ENCODE measurements at places on chromosomes 16 and 17.

DNA sequence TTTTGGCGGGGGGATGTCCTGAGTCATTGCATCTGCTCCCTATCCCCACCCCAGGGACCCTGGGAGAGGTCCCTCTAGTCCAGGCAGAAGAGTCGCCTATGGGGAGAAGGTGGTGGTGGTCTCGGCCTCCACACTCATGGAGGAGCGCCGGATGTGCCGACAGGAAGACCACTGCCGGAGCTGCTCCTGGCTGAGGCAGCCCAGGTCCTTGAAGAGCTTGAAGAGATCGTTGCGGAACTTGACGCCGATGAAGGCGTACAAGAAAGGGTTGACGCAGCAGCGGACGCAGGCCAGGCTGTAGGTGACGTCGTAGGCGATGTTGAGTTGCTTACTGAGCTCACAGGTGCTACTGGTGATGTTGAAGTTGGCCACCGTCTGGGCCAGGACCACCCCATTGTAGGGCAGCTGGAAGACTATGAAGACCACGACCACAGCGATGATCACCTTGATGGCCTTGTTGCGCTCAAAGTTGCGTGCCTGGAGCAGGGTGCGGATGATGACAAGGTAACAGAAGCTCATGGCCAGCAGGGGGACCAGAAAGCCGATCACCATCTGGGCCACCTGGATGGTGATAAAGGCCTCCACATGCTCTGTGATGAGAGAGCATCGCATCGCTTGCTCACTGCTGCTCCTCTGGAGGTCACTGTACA, 10.5 kb downstream of the CCR7 start:
- DNase-seq: no peak

GRCh38 chr16:4392382-4393239, 21.0 kb downstream of the VASN start:
- DNase-seq: no peak

DNA sequence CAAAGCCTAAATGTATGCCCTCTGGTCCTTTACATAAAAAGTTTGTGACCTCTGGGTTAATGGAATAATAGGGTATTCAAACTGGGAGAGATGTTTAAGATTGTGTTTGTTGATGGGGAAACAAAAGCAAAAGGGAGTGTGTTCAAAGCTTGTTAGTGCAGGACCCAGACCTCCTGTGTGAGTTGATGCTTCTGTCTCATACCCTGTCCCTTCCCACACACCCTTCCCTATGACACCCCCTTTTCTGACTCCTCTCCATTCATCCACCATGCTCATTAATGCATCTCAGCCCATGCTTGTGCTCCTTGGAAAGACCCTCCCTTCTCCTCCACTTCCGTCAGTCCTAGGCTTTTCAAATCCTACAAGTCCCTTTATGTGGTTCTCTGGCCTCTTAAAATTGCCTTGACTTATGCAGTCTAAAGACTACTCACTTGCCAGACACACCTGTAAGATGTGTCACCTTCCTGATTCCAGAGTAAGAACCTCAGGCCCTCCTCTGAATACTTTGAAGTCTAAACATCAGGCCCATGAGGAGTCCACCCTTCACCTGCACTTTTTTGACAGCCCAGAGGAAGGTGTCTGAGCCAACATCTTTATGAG, 128.0 kb upstream of the CACNG5 start:
- no peak for DNase-seq

- DNase-seq: no peak
These were observed 723 bp downstream of the NTHL1 start for GRCh38 chr16:2046893-2047329.

GRCh38 chr17:69430488-69430887, 16.0 kb downstream of the MAP2K6 start:
- no peak for DNase-seq

- DNase-seq: no peak
These were observed 96.7 kb downstream of the SOCS1 start for GRCh38 chr16:11159282-11159681.

DNA sequence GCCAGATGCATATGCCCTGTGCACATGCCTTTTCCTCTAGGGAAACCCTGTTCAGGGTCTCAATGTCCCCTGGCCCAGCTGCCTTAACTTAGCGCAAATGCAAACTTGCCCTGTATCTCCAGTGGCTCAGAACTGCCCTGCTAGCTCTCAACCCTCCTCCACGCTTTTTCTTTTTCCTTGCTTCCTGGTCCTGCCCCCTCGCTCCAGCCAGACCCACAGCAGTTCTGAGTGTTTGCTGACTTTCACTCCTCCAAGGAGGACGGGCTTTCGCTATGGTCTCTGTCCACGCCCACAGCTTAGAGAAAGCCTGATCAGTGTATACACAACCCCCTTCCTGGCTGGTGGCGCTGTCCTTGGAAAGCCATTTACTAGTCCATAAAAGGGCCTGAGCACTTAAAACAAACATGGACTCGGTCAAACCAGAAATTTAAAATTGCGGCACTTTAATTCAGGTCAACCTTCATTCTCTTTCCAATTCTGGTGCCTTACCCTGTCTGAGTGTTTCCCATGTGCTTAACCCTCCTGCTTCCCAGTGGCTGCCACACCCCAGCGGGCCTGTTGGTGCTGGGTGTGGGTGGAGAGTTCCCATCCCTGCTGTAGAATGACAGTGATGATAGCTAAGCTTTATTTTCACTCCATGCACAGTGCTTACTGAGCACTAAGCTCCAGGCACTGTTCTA, 15.6 kb upstream of the TMEM98 start:
- DNase-seq: no peak

GRCh38 chr16:1572673-1573072, 39.2 kb downstream of the IFT140 start:
- DNase-seq: no peak

DNA sequence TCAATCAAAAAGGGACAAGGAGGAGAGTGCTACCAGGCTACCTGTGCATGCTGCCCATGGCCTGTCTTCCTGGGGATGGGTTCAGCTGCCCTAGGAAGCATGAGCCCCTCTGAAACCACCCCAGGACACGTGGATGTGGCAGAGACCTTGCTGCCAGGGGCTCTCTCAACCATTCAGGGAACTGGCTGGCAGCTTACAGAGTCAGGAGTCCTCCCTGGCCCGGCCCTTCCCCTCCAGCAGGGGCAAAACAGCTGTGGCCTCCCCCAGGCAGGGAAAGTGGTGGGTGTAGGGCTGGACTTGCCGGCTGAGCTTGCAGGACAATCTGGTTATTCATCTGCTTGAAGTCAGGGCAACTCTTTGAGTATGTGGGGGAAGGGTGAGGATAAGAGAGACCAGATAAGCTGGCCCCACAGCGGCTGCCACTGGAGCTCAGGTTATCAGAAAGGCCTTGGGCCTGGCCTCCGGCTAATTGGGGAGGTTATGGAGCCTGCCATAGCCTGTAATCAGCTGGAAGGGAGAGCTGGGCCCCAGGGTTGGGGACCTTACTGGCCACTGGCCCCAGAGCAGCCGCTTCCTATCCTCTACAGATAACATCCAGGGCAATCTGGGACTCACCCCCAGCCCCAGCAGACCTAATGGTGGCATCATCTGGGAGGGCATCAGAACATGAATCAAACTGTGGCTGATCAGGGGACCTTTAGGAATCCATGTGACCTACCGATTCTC, 5.6 kb upstream of the TBX2 start:
- DNase-seq: no peak

DNA sequence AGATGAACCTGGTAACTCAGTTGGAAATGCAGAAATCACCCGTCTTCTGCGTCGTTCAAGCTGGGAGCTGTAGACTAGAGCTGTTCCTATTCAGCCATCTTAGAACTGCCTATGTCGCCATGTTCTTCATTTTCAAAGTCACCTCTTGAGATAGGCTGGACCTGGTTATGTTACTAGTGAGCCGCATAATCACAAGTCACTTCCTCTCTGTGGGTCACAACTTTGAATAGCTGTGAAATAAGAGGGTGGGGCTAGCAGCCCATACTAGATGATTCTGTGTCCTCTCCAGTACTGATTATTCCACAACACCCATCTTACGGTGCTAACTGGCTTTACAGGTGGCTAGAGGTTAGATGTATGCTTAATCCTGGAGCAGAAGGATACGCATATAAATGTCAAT, 74.2 kb downstream of the VPS53 start:
- DNase-seq: no peak

DNA sequence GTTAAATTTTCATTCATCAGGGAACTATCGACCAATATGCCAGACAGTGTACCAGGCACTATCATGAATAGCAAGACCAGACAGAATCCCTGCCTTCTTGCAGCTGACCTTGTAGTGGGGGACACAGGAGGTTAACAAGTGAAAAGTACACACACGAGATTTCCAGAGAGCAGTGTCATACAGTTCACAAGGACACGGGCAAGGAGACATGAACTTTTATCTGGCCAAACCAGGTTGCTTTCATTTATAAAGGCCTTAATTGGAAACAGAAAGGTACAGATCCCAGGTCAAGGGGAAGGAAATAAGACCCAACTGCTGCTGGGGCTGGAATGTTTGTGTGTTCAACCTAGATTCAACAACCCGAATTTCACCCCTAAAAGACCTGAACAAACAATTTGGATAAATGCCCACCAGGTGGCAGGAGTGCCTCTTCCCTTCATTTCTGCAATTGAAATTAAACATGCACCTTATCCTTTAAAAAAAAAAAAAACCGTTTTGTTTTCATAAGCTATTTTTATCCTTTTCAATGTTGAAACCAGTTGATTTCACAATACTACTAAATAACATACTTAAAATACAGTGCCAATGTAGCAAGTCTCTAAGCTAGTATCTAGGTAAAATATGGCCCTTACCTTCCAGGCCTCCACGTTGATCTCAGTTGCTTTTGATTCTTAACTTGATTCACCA, 65.9 kb downstream of the EMP2 start:
- DNase-seq: no peak

DNA sequence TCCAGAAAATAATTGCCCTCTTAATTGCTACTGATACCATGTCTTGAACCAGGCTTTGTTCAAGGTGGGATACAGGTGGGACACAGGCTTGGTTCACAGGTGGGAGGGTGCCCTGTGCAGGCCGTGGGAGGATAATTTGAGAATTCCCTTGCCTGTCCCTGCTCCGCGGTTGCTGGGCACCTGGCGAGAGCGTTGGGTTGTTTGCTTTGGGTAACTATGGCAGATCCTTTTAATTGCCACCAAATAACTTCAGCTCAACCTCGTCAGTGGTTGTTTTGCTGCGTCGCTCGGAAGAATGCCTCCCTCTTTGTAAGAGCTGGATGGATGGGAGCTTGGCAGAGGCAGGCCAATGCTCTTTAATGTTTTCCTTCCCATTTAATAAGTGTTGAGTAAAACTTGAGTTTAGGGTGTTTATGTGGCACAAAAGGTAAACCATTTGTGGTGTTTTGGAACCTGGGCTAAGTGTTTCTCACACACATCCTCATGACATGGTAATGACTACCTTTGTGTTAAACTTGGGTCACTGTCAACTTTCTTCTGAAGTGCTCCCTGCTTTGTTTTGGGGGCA, 202.5 kb downstream of the MSI2 start:
- no peak for DNase-seq

GRCh38 chr17:58277802-58278595, 2.7 kb downstream of the MPO start:
- DNase-seq: no peak

- DNase-seq: peak; percentile 60
These were observed at the start of gene PPP4C for GRCh38 chr16:30075503-30076275. Gene PPP4C (plus strand): TSS chr16:30075994. CDS start chr16:30076378, 384 bp downstream.

DNA sequence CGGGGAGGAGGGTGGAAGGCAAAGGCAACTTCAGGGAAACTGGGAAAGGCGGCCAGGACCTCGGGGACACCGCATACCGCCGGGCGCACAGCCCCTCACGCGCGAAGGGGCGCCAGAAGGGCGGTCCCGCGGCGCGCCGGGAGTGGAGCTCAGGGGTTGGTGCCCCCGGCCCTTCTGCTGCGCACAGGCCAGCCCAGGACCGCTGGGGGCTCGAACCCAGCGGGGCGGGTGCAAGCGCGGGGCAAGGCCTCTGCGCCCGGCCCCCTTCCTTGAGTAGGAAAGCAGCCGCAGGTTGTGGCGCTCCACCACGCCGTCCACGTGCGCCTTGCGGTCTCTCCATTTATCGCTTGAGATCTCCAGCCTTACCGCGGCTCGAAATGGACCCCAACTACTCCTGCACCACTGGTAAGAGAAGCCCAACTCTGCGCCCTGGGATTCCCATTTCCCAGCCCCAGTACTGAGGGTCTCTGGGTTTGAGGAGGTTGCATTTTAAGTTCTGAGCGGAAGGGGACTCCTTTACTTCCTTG, 3.0 kb upstream of the MT1A start:
- no peak for DNase-seq

GRCh38 chr17:32570081-32570396, 83.2 kb downstream of the CDK5R1 start:
- DNase-seq: no peak

DNA sequence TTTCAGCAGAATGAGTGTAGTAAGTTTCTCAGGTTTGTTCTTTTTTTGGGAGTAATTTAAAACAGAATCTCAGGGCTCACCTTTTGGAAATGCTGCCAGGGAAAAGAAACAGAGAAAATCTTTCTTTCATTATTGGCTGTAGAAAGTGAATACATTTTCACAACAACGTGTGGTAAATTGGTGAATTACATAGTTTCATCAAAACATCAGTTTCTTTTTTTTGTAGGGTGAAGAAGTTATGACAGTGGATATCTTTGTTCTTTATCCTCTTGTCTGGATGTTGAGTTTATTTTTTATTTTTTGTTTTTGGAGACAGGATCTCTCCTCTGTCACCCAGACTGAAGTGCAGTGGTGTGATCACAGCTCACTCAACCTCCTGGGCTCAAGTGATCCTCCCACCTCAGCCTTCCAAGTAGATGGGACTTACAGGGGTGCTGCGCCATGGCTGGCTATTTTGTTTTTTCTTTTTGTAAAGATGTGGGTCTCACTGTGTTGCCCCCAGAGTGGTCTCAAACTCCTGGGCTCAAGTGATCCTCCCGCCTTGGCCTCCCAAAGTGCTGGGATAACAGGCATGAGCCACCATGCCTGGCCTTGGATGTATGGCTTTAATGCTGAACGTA, 2.4 kb downstream of the ZNF267 start:
- no peak for DNase-seq

GRCh38 chr16:72480911-72481310, 309.0 kb upstream of the PMFBP1 start:
- no peak for DNase-seq

DNA sequence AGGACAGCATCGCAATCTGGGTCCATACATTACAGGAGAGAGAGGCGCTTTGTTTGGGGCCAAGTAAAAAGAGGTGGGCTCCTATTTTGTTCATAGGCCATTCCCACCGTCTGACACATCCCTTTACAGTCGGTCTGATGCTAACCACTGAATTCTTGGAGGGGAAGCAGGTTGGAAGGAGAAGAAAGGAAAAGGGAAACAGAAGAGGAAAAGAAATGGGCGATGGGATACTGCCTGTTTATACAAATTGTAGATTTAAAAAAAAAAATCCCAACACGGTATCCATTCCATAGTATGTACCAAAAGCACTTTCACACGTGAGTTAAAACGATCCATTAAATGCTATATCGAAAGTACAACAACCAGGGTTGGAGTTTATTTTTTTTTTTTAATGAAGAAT, 4.0 kb upstream of the ZFHX3 start:
- no peak for DNase-seq

DNA sequence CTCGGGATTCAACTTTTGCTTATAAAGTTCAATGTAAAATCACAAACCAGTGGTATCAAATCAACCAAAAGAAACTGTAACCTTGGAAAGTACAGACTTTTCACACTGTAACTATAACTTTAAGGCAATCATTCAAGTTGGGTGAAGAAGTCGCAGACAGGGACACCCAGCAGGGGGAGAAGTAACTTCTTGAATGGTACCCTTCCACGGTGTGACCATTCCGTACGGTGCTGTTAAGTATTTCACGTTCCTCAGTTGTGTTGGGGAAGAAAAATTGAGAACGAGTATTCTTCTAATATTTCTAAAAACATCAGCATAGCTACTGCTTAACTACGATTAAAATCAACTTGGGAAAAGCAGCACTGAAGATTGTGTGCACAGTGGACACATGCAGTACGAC, 55.8 kb downstream of the MYH10 start:
- no peak for DNase-seq

- DNase-seq: no peak
These were observed 32.8 kb downstream of the MSI2 start for GRCh38 chr17:57289130-57289529.
